ENCODE measurements at places on chromosomes 6 and 20.

DNA sequence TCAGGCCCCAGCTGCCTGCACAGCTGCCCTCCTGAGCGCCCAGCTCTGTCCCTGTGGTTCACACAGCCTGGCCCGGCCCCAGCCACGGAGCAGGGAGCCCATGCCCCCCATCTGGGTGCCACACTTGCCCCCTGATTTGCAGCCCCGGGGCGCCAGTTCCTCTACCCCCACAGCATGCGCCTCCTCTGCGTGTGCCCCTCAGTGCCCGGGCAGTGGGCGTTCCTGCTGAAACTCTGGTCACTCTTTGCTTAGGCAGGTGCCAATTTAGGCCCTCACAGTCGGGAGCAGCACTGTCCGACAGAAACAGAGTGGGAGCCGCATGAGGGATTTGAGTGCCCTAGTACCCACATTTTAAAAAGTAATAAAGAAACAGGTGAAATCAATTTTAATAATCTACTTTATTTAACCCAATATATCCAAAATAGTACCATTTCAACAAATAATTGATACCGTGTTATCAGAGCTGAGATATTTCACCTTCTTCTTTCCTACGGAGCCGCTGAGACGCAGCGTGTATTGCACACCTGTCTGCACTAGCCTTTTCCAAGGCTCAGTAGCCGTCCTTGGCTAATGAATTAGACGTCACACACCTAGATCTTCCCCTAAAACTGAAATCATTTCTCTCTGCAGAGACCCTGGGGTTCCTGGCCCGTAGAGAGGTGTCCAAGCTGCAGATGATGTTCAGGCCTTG is 106.4 kb downstream of the ASXL1 start:
- no peak for DNase-seq

DNA sequence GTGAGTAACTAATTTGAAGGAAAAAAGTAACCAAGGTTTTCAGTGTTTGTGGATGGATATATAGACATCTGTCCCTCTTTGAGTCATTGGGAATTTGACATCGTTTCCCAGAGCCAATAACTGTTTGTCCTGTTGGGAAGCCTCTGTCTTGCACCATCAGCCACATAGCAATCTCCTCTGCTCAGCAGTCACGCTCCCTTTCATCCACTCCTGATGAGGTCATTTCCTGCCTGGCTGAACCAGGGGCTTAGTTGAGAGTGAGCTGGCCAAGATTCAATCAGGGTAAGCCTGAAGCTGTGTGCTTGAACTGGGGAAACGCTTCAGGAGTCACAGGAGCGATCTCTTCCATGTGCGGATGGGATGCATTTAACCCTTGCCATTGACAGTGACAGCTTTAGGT is 121.5 kb upstream of the FOXQ1 start:
- no peak for DNase-seq

GRCh38 chr6:159089443-159089842 is 44.7 kb upstream of the TAGAP start:
- DNase-seq, result no peak

GRCh38 chr6:164130151-164130550 is 715.6 kb downstream of the QKI start:
- DNase-seq, result no peak

GRCh38 chr6:116461331-116461931 is at the start of gene CALHM6:
Gene CALHM6, plus strand, starts transcription at chr6:116461375. Its CDS starts 555 bp downstream, at chr6:116461930.
- DNase-seq, result no peak

DNA sequence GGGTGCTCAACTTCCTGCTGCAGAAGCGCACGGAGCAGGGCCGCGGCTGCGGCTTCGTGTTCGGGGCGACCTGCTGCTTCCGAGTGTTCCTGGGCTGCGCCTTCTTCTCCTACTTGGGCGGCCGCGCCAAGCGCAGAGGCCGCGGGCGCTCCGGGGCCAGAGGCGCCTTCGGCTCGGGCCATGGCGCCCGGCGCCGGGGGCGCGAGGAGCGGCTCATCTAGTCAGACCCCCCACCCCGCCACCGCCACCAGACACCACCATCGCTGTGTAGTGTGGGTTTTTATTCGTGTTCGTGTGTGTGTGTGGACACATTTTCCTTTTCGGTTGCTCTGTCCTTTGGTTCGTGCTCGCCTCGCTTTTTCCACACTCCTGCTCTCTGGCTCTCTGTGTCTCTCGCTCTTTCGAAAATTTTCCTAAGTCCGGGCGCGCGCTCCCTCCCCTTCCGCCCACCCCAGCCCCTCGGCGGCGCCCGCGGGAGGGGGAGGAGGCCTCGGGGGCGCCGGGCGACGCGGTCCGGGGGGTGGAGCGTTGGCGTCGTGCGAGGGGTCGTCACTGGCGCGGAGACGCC is 38.1 kb downstream of the GNAS start:
- DNase-seq, result peak; percentile 53

- no peak for DNase-seq
Measured at GRCh38 chr6:319177-320131, 27.2 kb downstream of the DUSP22 start.

DNA sequence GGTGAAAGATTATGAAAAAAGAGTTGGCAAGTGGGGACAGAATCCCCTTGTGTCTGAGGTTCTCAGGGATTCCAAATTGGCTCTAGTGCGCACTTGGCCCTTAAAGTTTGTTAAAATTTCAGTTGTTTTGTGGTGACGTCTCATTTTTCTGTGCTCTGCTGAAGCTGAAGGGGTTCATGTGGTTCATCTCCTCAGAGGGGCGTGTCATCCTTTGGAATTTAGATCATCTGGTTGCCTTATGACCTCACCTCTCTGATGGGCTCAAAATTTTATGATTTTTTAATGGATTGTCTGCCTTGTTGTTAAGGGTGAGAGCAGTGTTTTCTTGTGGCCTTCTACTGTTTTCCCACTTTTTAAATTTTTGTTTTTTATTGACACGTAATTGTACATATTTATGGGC is 20.3 kb downstream of the CYB5R4 start:
- no peak for DNase-seq

DNA sequence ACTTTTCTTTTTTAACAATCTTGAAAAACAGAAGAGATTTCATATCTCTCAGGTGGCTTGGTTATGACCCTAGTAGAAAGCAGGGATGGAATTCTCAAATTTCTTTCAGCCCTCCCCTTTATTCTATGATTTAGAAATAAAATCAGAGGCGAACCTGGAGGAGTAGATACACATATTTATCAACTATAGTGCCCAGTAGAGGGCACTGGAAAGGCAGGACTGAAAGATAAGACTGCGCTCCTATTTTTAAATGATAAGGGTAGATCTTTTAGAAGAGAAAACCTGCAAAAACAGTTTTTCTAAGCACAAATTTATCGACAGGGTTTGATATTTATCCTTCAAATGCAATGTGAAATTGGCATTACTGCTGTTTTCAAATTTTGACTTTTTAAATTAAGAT is 1296.6 kb downstream of the EPHA7 start:
- DNase-seq, result no peak

- DNase-seq, result no peak
Measured at GRCh38 chr6:16471222-16471909, 233.0 kb downstream of the GMPR start.

GRCh38 chr6:17803409-17803808 is 96.7 kb upstream of the NUP153 start:
- no peak for DNase-seq

DNA sequence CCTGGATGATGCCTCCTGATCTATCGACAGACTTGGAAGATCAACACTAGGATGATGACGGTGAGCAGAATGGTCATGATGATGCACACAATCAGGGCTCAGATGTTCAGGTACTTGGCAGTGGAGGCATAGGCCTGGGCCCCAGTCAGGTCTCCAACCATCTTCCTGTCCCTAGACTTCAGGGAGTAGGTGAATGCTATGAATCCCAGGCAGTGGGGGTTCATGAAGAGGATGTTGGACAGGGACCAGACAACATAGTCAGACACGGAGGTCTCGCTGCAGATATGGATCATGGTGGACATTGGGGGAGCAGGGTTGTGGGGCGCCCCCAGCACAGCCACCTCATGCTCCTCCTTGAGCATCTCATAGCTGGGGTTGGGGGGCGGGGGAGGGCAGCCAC is 27.5 kb downstream of the HLA-F start:
- DNase-seq, result no peak

DNA sequence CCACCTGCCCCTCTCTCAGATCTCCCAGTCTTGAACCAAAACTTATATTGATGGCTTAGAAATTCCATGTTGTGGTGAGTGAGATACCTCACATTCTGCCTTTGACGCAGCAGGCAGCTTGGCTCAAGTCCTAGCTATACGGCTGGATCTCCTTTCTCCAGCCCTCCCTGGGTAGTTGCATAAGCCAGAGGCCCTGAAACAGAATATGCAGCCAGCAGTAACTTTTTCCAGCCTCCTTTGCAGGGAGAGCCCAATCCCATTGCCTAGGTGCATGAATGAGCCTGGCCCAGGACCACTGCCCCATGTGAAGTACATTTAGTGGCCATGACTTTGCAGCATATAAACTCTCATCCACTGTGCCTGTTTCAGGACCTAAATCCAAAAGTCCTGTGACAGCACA is 202.2 kb upstream of the CDYL start:
- no peak for DNase-seq

DNA sequence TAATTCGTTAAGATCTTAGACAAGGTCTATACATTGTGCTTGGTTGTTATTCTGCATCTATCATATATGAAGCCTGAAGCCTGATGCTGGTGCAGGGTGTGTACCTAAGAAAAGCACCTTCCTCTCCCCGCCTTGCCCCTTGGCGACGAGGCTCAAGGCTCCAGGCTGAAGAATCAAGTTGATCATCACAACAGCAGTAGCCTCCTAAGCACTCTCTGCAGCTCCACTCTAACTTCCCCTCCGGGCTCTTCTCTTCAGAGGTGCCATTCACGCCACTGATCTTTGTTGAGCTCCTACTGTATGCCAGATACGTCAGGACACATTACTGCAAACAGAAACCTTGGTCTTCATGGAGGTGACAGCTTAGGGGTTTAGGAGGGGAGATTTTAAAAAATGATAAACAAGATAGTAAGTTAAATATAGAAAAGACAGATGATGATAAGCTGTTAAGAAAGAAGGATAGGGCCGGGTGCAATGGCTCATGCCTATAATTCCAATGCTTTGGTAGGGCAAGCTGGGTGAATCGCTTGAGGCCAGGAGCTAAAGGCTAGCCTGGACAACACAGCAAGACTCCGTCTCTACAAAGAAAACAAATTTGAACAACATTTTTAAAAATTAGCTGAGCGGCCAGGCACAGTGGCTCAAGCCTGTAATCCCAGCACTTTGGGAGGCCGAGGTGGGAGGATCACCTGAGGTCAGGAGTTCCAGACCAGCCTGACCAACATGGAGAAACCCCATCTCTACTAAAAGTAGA is 38.4 kb upstream of the ZNF217 start:
- no peak for DNase-seq

DNA sequence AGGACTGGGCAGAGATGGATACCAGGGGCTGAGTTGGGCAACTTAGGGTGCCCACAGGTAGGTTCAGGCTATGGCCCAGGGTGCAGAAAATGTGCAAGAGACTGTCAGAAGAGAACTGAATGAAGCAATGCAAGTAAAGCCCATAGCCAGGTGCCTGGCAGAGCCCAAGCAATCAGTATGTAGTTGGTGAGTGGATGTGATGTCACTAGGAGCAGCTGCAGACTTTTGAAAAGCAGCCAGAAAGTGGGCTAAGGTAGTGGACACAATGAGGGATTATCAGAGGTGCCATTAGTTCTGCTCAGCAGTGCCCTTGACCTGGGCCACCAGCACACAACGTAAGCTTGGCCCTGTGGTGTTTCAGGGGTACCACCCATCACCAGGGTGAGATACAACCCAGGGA is 135.3 kb downstream of the SOBP start:
- DNase-seq, result no peak

- no peak for DNase-seq
Measured at GRCh38 chr20:15204234-15204633, 866.8 kb upstream of the FLRT3 start.

GRCh38 chr6:157276731-157277130 is 46.6 kb downstream of the TMEM242 start:
- DNase-seq, result no peak

- DNase-seq, result no peak
Measured at GRCh38 chr20:37519508-37520418, 1.3 kb upstream of the NNAT start.

GRCh38 chr6:148760258-148760534 is 13.4 kb downstream of the UST start:
- no peak for DNase-seq

- no peak for DNase-seq
Measured at GRCh38 chr20:36217226-36217625, 19.1 kb upstream of the AAR2 start.

DNA sequence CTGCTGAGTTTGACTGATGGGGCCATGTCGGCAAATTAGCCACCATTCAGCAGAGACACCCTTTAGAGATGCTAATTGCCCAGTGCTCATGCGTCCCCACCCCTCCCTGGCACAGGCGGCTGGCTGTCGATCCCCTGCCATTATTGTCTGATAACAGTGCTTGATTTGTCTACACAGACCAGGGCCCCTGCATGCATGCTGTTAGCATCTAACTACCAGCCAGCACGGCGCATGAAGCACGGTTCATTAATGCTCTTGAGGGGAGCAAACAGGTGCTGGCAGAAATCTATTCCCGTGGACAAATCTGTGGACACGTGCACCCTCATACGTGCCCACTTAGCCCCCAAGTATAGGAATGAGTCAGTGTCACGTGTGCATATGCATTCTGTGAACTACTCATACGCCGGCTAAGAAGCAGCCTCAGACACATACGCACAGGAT is 32.2 kb downstream of the KCNB1 start:
- DNase-seq, result no peak

GRCh38 chr20:32248043-32248442 is 29.4 kb upstream of the KIF3B start:
- DNase-seq, result no peak

DNA sequence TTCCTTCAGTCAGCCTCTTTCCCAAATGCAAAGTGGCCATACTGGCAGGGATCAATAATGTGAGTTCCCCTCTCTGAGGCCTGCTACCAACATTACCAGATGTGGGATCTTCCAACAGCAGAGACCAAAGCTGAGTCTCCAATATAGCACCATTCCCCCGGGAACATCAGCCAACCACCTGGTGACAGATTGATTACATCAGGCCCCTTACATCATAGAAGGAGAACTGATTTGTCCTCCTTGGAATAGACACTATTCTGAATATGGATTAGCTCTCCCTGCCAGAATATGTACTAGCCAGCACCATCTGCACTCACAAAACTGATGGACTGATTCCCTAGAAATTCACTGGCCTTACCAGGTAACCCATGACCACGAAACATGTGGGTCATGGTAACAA is 61.9 kb upstream of the CARMIL1 start:
- DNase-seq, result no peak

DNA sequence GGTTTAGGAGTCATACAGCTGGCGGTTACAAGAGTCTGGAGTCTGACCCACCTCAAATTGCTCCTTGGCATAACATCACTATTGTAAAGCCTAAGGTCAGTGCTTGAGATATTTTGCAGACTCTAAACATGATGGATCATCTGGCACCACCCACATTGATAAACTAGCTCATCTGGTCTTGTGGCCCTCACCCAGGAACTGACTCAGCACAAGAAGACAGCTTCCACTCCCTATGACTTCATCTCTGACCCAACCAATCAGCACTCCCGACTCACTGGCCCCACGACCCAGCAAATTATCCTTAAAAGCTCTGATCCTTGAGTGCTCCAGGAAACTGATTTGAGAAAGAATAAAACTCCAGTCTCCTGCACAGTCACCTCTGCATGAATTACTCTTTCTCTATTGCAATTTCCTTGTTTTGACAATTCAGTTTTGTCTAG is 115.9 kb downstream of the CD24 start:
- no peak for DNase-seq

Measured in activated naive CD4-positive, alpha-beta T cell (primary cell).